Fibroblast of skin of scalp (primary cell): ENCODE measurements at places on chromosomes 13 and 19.
A peak's percentile ranks its signal among the peaks of the same experiment; 100 is the strongest.

DNA sequence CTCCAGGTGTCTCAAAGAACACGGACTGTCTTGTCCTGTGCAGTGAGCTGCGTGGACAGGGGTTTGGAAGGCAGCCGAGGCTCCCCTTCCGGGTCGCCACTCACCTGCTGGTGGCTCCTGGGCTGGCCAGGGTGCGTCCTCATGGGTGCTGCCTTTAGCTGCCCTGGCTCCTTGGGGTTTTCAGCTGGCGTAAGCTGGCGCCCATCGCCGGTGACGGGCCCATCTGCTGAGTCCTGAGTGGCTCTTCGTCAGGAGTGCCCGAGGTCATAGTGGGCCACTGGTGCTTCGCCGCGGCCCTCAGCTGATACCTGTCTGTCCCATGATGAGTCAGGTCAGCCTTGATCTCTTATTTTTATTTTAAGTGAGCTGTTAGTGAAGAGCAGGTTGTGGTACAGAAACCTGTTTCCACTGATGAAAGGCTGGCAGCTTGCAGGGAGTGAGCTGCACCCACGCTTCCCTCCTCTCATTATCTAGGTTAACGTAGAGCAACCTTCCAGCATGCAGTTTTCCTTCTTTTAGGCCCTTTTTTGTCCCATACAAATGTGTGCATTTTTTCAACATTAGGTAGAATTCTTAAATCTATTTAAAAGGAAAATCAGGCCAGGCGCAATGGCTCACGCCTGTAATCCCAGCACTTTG lies 18.4 kb downstream of the EPN1 start:
- DNase-seq = no peak

- DNase-seq = no peak
These were observed 20.3 kb downstream of the FBN3 start for GRCh38 chr19:8129061-8129618.

DNA sequence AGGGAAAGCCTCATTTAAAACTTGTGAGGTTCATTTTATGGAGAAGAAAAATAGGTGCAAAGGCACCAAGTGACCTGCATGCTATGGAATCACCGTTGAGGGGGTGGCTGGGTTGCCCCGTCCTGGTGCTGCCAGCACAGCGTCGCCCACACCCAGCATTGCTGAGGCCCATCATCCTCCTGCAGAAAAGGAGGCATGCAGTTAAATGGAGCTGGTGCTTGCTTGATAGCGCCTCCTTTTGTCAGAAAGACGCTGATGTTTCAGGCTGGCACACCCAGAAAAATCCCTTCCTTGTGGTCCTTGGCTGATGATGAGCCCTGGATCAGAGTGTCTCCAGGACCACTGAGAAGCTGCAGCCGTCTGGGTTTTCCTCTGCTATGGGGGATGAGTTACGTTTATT lies 36.9 kb downstream of the DHRS12 start:
- no peak for DNase-seq

- no peak for DNase-seq
These were observed 2180.2 kb upstream of the PCDH20 start for GRCh38 chr13:63595811-63596210.

- no peak for DNase-seq
These were observed 14.9 kb downstream of the ZIC2 start for GRCh38 chr13:99996381-99996973.

DNA sequence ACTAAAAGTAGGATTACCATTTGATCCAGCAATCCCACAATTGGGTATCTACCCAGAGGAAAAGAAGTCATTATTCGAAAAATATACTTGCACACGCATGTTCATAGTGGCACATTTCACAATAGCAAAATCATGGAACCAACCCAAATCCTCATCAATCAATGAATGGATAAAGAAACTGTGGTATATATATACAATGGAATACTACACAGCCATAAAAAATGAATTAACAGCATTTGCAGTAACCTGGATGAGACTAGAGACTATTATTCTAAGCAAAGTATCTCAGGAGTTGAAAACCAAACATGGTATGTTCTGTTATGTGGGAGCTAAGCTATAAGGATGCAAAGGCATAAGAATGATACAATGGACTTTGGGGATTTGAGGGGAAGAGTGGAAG lies 3.0 kb downstream of the ZNF708 start:
- DNase-seq = no peak

DNA sequence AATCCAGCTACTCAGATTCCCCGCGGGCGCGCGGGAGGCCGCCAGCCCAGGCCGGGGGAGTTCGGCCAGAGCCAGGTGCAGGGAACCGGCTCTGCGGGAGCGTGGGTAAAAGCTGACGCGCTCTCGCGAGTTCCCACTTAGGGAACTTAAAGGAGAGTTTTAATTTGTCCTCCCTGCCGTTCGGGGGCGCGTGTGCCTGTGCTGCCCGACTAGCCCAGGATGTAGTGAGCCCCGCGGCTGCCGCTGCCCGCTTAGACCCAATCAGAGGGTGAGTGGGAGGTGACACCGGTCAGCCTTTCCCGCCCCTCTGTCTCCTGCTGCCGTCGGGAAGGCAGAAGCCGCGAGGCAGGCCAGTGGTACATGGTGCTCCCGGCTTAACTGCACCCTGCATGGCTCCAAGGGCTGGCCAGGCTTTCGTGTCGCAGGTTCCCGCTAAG lies 36.0 kb upstream of the NEK3 start:
- peak; percentile 80 for DNase-seq
